ENCODE measurements at places on chromosomes 3 and 15.

GRCh38 chr3:123002100-123002748 lies 25.3 kb downstream of the SEMA5B start:
- no peak for DNase-seq

GRCh38 chr15:64982472-64982871 lies 7.2 kb downstream of the SPG21 start:
- no peak for DNase-seq

GRCh38 chr3:88573472-88573871 lies 423.7 kb downstream of the C3orf38 start:
- DNase-seq = no peak

DNA sequence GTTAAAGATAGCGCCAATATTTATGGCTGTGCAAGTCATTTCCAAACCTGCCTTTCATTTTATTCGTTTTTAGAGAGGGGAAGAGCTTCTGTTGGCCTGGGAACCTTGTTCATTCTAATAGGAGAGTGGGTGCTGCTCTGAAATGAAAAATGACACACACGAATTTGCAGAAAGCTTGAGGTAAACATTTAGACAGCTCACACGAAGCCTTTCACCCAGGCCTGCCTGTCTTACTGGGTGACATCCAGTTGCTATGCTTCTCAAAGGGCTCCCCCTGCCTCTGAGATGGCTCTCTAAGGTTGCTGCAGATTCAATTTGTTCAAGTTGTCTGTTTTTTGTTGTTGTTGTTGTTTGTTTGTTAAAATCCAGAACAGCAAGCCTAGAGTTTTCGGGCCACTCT lies 18.2 kb downstream of the PEX5L start:
- DNase-seq = no peak

DNA sequence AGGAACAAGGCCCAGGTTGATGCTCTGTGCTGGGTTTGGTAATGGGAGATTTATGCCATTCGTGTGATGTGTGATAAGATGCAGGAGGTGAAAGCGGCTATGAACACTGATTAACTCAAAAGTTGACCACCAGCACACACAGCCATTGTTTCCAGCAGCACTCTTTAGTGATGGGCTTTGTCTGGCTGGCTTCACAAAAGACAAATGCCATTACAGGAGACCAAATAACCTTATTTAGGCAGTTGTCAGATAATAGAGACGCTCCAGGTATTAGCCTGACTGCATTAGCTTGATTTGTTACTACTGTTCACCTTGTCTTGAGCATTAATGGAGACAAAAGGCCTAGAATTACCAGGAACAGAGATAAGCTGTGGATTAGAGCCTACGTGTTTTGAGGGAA lies 5.1 kb downstream of the HESX1 start:
- no peak for DNase-seq

- no peak for DNase-seq
Observed at GRCh38 chr15:75030023-75030413, 6.6 kb downstream of the PPCDC start.

- no peak for DNase-seq
Observed at GRCh38 chr3:59444676-59445075, 394.9 kb upstream of the CFAP20DC start.

- DNase-seq = no peak
Observed at GRCh38 chr3:86702381-86702958, 288.5 kb downstream of the VGLL3 start.

DNA sequence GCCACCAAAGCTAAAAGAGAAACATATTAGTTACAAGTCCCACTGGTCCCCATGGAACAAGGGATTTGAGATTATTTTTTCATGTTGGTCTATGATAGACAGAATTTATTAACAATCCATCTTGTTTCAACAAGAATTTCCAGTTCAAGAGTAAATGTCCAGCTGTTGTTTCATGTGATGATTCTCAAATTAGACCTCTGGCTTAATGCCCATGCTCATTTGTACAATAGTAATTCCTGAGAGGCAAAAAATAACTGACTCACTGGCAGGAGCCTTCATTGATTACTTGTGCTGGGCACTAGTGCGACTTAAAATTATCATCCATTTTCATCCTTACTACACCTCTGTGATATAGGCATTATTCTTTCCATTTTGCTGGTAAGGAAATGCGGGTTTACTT lies 171.3 kb downstream of the ITPR1 start:
- DNase-seq = no peak

- DNase-seq = no peak
Observed at GRCh38 chr15:39344662-39345141, 236.2 kb upstream of the THBS1 start.

DNA sequence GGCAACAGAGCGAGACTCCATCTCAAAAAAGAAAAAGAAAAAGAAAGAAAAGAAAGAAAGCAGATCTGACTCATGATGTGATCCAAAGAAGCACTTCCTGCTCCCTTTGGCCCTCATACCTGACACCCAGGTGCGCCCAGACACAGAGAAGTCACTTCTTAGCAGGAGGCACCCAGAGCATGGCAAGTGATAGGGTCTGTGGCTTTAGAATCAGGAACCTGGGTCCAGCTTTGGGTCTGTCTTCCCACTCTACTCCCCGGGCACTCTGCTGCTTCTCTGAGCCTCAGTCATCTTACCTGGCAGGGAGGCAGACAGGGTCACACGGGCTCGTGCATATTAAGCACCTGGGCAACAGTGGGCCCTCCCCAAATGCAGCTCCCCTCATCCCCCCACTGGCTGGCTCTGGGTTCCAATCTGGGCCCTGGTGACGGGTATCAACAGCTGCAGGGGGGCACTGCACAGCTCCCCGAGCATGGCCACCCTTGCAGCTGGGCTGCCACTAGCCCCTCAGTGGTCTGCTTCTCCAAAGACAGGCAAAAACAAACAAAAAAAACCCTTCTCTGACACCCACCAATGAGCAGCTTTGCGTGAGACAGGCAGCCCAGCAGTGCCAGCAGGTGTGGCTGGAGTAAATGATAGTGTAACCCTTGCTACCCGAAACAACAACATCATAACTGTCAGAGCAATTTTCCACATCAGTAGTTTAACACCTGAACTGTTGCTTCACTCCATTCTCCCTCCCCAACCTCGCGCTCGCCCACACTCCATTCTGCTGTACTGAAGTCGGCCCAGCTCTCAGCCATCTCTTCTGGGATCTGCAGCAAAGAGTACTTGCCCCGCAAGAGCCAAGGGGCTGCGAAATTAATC lies 99.8 kb downstream of the MEGF11 start:
- no peak for DNase-seq

DNA sequence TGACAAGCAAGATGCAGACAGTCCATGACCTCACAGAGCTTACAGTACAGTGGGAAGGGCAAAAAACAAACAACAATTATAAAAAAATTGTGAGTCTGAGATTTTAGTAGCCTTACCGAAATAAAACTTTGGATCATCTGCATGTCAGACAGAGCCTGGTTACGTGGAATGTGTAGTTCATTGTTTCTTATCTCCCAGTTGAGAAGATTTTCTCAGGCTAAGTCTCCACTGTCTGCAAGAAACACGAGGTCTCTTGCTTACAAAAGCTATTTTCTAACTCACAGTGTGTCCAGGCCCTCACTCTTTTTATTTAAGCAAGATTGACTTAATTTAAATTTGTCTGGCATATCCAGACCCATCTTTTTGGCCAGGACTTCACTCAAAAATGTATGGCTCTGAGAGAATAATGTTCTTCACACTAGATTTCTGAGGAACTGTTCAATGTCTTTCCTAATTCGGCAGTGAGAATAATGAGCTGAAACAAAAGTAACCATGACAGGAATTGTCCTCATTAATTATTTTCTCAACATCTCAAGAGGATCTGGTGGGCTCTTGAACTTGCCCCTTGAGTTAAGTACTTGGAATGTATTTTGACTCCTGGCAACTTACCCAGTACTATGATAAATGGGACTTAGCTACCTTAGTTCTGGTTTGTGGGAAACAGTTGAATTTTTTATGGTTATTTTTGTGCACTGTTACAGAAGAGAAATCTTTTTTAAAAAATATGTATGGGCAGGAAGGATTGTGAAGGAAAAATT lies 265.1 kb upstream of the COL8A1 start:
- no peak for DNase-seq

- DNase-seq = no peak
Observed at GRCh38 chr15:99414755-99415731, 150.7 kb upstream of the MEF2A start.

- DNase-seq = no peak
Observed at GRCh38 chr15:87753539-87753938, 503.0 kb downstream of the NTRK3 start.

- DNase-seq = peak; percentile 78
Observed at GRCh38 chr3:73143821-73144237, 82.4 kb downstream of the EBLN2 start.

DNA sequence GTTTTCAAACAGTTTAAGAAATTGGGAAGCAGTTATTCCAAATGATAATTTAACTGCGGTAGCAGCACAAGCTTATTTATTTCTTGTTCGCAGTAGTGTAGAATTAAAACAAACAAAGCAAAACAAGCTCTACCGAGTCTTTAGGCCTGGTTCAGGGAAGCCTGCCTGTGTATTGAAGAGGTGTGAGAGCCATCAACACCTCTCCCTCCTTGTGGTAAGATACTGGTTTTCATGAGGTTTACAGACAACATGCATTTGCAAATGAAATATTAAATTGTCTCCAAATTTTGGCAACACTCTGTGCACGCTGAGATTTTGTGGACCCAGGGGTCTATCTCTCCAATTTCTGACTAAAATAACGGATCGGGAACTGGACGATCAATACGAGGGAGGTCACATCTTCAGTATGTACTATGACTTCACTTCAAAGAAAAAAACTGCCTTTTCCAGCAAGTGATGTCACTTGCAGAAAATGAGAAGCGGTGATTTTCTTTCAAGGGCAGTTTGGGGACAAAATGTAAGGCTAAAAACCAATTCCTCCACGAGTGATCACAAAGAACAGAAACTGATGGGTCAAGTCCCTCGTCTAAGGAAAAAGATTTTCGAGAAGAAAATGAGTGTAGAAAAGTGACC lies 721 bp downstream of the ATR start:
- no peak for DNase-seq

DNA sequence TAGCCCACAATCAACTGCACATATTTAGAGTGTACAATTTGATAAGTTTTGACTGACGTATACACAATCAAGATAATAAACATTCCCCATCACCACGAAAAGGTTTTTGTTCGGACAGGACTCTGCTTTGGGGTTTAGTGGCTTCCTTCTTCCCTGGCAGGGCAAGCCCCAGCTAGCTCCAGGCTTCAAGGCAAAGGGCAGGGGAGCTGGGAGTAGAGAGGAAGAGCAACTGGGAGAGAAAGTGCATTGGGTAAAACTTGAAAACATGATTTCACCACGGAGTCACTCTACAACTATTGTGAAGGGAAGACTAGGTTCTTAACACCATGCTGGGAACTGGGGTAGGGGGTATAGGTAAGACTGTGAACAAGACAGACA lies 185.1 kb upstream of the UBE2E1 start:
- DNase-seq = no peak

- no peak for DNase-seq
Observed at GRCh38 chr15:83983634-83984458, 251.7 kb upstream of the GOLGA6L4 start.

DNA sequence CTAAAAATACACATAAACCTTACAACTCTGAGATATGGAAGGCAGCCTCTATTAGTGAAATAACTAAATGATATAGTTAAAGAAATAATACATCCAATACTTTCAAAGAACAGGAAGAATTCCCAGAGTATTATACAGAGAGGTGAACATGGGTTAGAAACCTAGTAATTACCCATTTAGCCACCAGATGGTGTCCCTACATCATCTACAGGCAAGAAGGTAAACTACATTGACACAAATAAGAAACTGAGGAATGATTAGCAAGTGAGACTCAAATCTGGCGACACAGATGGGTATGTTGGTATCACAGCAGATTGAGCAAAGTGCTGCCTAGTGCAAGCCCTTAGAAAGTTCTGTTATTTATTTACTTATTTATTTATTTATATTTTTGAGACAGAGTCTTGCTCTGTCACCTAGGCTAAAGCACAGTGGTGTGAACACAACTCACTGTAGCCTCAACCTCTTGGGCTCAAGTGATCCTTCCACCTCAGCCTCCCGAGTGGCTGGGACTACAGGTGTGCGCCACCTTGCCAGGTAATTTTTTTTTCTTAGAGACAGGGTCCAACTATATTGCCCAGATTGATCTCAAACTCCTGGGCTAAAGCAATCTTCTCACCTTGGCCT lies 28.2 kb downstream of the NEK4 start:
- DNase-seq = no peak

- DNase-seq = no peak
Observed at GRCh38 chr3:159322322-159322939, 520.6 kb downstream of the MFSD1 start.

- peak; percentile 42 for DNase-seq
Observed at GRCh38 chr3:4772171-4772804, 206.9 kb upstream of the BHLHE40 start.

DNA sequence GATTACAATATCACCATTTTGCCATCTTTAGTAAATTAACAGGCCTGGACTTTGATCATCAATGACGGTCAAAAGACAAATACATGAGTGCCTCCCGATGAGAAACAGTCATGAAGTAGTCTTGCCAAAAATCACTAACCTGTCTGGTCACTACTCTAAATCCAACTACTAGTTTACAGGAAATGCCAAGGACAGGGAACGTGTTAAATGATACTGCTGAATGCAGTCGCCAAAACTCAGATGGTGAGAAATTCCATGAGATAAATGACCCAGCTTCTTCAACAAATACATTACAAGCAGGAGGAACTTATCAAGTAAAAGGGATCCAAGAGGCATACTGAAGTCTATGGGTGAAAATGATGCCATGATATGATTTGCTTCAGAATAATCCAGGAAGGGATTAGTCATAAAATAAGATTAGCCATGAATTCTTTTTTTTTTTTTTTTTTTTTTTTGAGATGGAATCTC lies 35.8 kb upstream of the ATP13A3 start:
- DNase-seq = no peak

- DNase-seq = peak; percentile 21
Observed at GRCh38 chr3:52451237-52452083, 2.4 kb downstream of the TNNC1 start.

GRCh38 chr3:123759871-123760270 lies 124.3 kb downstream of the MYLK start:
- no peak for DNase-seq

GRCh38 chr15:78075490-78076230 lies 1.9 kb downstream of the TBC1D2B start:
- peak; percentile 82 for DNase-seq

DNA sequence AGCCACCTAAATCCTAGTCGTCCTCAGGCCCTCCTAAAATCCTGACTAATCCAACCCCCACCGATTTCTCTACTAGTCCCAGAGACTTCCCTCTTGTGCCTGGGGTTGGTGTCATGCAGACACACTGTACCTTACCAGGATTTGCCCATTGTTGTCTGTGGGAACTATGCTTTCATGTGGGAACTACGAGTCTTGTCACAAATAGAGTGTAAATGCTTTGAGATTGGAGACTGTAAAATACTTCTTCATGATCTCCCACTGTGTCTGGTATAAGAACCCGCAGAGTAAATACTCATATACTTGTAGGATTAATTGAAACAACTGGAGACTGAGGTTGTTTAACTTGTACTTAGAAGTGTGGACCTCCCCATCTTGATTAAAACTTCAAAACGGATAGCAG lies 11.2 kb downstream of the B3GNT5 start:
- DNase-seq = no peak

DNA sequence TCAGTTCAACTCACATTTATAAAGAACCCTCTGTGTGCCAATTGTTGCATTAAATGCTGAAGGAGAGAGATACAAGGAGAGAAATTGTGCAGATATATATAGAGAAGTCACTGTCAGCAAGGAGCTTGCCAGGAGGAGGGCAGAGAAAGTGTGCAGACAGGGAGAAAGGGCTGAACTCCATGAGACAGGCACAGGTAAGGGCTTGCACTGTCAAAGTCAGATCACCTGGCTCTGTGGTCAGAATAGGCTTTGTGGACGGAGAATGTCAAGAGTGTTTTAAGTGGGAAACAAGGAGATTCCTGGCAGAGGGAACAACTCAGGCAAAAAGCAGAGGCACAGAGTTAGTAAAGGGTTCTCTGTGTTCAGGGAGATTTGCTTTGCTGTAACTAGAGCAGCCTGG lies 303.0 kb upstream of the TPRG1 start:
- DNase-seq = no peak
